ENCODE measurements at places on chromosomes 13 and 19.

GRCh38 chr13:91816263-91816807 is 417.9 kb downstream of the GPC5 start:
- DNase-seq: no peak

DNA sequence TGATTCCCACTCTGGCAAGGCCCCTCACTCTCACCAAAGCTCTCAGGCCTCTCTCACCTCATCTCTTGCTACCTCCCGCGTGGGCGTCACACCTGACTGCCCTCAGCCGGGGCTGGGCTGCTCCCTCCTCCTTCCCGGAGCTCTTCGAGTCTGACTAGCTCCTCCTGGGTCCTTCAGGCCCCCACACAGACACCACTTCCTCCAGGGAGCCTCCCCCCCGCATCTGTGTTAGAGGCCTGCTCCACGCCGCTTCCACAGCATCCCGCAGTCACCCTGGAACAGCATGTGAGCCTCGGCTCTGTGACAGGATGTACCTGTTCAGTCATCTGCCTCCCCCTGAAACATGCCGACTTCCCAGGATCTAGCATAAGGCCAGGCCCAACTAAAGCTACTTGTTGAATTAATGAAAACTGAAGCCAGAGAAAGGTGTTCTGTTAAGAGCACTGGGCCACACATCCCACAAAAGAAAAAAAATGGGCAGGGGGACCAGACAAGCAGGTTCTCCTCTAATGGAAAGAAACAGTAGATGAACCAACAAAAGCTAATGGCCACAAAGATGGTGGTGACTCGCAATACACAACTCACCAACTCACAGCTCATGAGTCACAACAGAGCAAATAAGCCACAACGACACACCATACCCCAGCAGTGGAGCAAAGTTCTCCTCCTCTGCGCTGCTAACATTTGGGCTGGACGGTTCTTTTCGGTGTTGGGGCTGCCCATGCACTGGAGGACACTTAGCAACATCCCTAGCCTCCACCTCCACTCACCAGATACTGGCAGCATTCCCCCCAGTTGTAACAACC is 3.0 kb downstream of the PPP6R1 start:
- DNase-seq: no peak

- no peak for DNase-seq
Measured at GRCh38 chr13:43428545-43429296, 358.1 kb downstream of the ENOX1 start.

DNA sequence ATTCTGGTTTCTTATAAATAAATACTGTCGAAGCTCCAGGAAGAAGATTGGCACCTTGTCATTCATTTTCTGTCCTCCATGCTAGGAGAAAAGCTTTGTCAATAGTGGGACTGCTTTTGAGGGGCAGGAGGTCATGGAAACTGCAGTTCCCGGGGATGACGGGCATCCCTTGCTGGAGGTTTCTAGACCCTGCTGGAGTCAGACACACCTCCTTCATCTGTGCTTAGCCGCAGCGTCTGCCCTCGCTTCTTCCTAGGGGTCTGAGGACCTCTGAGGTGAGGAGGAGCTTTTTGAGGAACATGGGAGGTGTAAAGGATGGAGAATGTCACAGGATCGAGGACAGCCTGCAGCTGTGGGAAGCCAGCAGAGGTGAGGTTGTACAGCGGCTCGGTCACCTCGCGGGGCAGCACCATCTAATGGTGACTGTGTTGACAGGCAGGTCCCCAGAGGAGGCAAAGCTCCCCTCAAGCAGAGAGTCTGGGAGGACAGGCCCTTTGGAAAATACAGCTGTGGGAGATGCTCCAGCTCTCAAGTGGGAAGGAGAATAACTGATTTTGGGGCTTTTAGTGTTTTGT is 172.7 kb upstream of the RNF113B start:
- DNase-seq: no peak

DNA sequence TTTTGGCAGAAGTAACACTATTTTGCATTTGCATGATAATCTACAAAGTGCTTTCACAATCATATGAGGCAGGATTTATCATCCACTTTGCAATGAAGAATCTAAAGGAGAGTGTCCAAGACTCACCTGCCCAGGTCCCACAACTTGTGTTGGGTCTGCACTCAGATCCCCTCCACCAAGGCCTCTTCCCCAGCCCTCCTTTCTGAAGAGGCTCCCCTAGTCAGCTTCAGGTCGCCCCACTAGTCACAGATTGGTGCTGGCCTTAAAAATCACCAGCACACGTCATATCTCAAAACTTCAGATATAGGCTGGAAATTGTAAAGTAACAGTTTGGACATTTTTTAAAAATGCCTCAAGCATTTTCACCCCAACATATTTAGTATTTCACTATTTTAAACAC is 17.5 kb downstream of the ATP7B start:
- DNase-seq: no peak

GRCh38 chr19:55242517-55242916 is 14.0 kb upstream of the TMEM86B start:
- no peak for DNase-seq

- DNase-seq: no peak
Measured at GRCh38 chr19:771332-771785, 20.4 kb downstream of the MISP start.
